ENCODE measurements at places on chromosomes 12 and 14.

GRCh38 chr12:66003951-66004350 lies 126.6 kb downstream of the LLPH start:
- no peak for DNase-seq

- DNase-seq = no peak
Observed at GRCh38 chr12:59005193-59005955, 85.1 kb upstream of the LRIG3 start.

- DNase-seq = no peak
Observed at GRCh38 chr12:119136811-119137410, 41.8 kb upstream of the HSPB8 start.

DNA sequence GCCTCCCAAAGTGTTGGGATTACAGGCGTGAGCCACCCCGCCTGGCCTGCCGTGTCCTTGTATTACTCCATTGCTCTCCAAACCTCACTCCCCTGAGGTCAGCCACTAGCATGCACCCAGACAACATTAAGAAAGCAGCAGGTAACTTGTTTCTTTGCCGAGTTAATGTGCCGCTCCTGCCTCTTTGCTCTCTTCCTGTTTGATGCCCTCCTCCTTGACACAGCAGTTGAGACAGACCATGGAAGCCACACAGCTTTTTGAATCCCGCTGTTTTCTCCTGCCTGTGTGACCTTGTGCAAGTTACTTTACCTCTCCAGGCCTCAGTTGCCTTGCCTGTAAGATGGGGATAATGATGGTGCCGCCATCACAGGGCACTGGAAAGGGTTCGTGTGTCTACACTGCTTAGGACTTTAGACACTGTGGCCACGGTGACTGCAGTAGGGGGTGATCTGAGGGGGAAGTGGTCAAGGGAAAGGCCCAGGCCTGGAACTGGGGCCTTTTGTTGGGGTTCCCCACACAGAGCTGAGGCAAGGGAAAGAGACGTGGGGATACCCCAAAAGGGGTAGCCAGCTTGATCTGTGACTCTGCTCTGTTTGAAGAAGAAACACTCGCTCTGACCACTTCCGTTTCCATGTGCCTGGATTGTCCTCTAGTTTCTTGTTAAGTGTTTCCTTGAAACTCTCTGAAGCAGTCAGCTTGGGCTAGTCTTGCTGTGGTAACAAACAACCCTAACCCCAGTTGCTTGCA lies 69.3 kb downstream of the RIN3 start:
- DNase-seq = no peak

- no peak for DNase-seq
Observed at GRCh38 chr12:86735851-86736250, 479.7 kb upstream of the MGAT4C start.

DNA sequence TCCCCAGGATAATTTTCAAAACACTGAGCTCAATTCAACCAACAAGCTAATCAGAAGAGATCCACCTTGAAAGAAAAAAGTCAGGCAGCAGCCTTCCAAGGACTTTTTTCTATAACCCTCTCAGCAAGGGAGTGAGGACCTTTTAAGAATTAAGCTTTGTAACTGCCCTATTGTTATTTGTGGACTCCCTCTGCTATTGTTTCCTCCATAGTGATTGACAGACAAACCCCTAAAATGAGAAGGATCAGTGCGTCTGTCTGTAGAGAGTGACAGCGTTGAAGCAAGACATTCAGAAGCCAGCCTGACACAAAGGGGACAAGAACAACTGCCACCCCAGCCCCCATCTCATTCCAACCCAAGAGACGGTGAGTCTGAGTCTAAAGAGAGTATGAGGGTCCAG lies 30.3 kb upstream of the BTG1 start:
- no peak for DNase-seq
